ENCODE measurements at places on chromosomes 6 and 20.

DNA sequence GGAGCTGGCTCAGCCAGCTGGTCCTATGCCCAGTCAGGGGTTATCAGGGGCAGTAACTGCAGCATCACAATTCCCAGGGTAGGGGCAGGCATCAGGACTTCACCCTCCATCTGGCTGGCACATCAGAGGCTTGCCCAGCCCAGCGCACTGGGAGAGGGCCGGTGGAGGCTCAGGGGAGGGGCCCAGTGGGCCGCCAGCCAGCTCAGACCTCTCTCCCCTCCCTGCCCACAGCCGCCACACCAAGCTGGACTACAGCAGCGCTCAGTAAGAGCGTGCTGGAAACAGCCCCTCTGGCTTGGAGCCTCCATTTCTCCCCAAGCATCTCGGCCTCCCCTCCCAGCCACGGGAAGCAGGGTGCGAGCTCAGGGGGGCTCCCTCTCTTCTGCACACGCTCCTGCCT lies 22.0 kb downstream of the ADA start:
- no peak overlapping the region for H3K27ac ChIP-seq
- no peak for DNase-seq
- no peak overlapping the region for H3K4me3 ChIP-seq

- DNase-seq, result no peak
- H3K27me3 ChIP-seq, result no peaks in the 10 kb centered on the region
- no peaks in the 10 kb centered on the region for H3K4me1 ChIP-seq
Measured at GRCh38 chr6:48978016-48978415, 485.0 kb downstream of the MMUT start.

DNA sequence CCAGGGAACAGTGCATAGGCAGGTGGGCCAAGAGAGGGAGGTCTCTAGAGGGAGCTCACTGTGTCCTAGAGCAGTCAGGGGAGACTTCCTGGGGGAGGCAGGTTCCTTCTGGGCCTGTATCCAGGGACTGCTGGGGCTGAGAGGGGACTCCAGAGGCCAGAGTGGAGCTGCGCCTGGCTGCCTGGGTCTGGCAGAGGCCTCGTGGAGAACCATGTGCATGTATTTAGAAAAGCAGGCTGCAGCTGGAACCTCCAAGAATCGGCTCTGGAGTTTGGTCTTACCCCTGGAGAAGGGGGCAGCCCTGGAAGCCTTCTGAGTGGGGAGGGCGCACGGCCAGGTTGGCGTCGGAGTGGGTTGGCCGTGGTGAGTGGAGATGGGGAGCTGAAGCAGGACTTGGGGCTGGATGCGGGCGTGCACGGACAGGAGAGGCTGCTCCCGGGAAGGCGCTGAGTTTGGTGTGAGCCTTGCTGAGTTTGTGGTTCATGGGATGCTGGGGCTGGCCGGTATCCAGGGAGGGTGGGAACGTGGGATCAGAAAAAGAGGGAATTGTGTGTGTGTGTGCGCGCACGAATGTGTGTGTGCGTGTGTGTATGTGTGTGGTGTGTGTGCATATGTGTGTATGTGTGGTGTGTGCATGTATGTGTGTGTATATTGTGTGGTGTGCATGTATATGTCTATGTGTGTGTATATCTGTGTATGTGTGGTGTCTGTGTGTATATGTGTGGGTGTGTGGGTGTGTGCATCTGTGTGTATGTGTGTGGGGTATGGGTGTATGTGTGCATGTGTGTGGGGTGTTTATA lies 10.8 kb downstream of the VSTM2L start:
- DNase-seq, result no peak
- peaks cover 21% of the 10 kb centered on the region for H3K4me1 ChIP-seq
- no peaks in the 10 kb centered on the region for H3K36me3 ChIP-seq

DNA sequence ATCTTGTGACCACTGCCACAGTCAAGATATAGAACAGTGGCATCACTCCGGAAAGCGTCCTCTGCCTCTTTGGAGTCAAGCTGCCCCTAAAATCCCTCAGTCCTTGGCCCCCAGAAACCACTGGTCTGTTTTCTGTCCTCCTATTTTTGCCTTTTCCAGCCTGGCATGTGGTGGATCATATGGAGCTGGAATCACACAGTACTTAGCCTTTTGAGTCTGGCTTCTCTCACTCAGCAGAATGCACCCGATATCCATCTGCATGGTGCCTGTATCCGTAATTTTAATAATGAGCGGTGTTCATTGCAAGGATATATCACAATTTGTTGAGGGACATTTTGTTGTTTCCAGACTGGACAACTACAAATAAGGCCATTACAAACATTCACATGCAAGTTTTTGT lies 49.0 kb upstream of the STX16 start:
- no peaks in the 10 kb centered on the region for H3K36me3 ChIP-seq
- no peak overlapping the region for H3K4me3 ChIP-seq
- H3K4me1 ChIP-seq, result no peaks in the 10 kb centered on the region
- no peak for DNase-seq
- peaks cover 4% of the 10 kb centered on the region for H3K27me3 ChIP-seq

DNA sequence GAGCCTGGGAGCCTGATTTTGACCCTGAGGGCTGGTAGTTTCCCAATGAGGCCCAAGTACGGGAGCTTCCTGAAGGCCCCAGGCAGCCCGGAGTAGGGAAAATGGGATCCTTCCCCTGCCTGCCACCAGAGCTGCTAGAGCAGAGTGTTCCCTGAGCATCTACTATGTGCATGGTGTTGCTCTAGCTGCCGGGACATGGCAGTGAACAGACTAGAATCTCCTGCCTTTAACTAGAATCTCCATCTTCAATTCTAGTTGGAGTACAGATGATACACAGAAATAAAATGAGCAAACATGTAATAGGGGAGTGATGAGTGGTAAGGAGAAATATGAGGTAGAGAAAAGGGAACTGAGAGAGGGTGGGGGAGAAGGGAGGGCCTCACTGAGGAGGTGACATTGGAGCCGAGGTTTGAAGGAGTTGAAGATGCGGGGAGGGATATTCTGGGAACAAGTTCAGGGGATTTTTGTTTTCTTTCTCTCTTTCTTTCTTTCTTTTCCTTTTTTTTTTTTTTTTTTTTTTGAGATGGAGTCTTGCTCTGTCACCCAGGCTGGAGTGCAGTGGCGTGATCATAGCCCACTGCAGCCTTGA lies 18.5 kb downstream of the VSTM2L start:
- H3K36me3 ChIP-seq, result no peaks in the 10 kb centered on the region
- no peak overlapping the region for H3K27ac ChIP-seq
- H3K4me3 ChIP-seq, result no peak overlapping the region
- no peak for DNase-seq

- H3K27me3 ChIP-seq, result peaks cover 16% of the 10 kb centered on the region
- H3K36me3 ChIP-seq, result no peaks in the 10 kb centered on the region
- H3K4me3 ChIP-seq, result no peak overlapping the region
- H3K4me1 ChIP-seq, result peaks cover 3% of the 10 kb centered on the region
- no peak for DNase-seq
- no peak overlapping the region for H3K27ac ChIP-seq
Measured at GRCh38 chr20:15927893-15928650, 645.2 kb downstream of the KIF16B start.

All from naive thymus-derived CD8-positive, alpha-beta T cell (primary cell).